ENCODE measurements at places on chromosomes 2 and 18. TPM values are rescaled to one million over a fixed set of nuclear protein-coding genes. Genes with fewer than 3 reads are reported as not detected.

Gene GPR75
- 4.1 TPM for total RNA-seq

Gene SERPINB7
- not detected for total RNA-seq

Gene PKDCC
- total RNA-seq: 48.0 TPM

Gene EFR3B
- 8.8 TPM for total RNA-seq

Gene IL36A
- not detected for total RNA-seq

Gene SCYGR4
- total RNA-seq: not detected

Gene LYG1
- not detected for total RNA-seq

Gene IL1F10
- not detected for total RNA-seq

Gene RNMT
- total RNA-seq: 63.5 TPM

DNA sequence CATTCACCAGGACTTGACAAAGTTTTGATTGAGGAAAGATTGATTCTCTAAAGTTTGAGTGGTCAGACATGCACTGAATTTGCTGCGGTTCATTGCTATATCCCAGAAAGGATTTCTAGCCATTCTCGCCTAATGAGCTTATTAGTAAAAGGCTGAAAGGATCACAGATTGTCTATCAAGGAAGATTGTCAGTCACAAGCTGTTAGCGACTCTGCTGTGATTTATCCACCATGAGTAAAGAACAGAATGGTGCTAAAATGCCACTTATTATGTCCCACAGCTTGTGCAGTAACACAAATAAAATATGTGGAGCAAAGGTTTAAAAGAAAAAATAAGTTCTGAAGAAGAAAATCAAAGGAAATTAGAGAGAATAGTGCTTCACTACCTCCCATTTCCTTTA, 701.2 kb upstream of the CDH7 start:
- DNase-seq: no peak

DNA sequence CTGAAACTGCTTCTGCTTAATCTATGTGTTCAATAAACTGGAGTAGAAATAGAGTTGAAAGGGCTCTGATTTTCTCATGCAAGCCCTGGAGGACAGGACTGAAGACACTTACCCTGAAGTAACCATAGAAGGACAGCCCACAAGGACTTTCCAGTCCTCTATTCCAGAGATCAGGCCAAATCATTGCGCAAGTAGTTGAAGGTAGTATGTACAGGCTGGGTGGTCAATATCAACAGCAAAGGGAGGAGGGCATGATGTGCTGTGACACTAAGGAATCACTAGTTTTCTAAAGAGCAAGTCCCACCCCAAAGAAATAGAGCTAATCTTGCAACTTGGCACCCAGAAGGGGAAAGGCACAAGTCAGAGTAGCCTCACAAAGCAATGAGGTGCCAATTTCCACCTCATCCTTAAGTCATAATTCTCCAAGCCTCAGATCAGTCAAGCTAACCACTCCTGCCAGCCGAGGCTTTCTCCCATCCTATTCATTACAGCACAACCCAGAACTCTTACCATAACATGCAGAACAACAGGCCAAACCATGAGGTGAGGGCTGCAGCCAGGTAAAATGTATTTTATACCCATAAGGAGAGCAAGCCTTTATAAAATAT, 533.5 kb downstream of the TNS1 start:
- no peak for DNase-seq

GRCh38 chr2:154402213-154402612, 296.3 kb upstream of the KCNJ3 start:
- no peak for DNase-seq

GRCh38 chr18:46830633-46831032, 73.8 kb upstream of the ST8SIA5 start:
- no peak for DNase-seq

DNA sequence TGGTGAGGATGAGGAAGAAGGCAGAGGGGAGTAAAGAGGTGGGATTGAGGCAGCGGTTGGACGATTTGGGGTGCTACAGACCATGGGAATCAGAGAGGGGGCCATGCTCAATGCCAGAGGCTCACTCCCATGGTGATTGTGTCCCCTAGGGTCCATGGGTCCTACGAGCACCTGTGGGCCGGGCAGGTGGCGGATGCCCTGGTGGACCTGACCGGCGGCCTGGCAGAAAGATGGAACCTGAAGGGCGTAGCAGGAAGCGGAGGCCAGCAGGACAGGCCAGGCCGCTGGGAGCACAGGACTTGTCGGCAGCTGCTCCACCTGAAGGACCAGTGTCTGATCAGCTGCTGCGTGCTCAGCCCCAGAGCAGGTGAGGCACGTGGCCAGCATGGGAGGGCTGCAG, 5.2 kb downstream of the CAPN10 start:
- no peak for DNase-seq

- no peak for DNase-seq
Observed at GRCh38 chr2:102801098-102801718, 39.4 kb downstream of the TMEM182 start.

- DNase-seq: no peak
Observed at GRCh38 chr2:202632682-202633290, 2.0 kb upstream of the FAM117B start.

DNA sequence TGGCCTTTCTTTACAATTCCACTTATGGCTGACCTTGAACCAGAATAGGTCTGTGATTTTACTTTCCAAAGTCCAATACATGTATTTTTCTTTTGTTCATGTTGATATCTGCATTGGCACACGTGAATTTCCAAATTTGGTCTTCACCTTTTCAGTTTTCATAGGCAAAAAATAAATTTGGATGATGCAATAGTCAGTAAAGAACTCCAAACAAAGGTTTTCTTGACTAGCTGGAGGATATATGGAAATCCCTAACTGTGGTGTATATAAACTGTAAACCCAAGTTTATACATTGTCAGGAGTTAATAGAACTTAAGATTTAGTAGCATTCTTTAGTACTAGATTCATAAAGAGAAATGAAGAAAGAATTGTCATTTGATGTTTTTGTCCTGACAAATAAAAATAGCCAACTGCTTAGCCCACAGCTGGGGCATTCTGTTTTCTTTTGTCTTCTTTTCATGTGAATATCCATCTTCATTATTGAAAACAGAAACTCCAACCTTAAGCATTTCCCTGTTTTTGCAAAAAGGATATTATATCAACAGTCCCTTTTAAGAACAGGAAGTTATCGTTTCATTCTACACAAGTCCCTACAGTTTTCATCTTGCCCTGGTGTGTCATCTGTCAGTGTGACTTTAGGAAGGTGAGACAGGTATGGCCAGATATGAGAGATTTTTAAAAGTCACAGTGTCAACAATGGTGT, 132.9 kb downstream of the BCL2 start:
- no peak for DNase-seq
